ENCODE measurements at places on chromosomes 16 and 17. TPM values are rescaled to one million over a fixed set of nuclear protein-coding genes. Genes with fewer than 3 reads are reported as not detected.

CDH13 gene
- total RNA-seq, result 94.5 TPM

HOXB8 gene
- total RNA-seq, result 3.6 TPM

CBFA2T3 gene
- total RNA-seq, result not detected

MYH13 gene
- total RNA-seq, result not detected

MRPL28 gene
- total RNA-seq, result 111 TPM

EVPL gene
- total RNA-seq, result under 0.01 TPM

NOL11 gene
- total RNA-seq, result 47.9 TPM

AATF gene
- total RNA-seq, result 35.4 TPM

NME3 gene
- total RNA-seq, result 80.9 TPM

All from epithelial cell of umbilical artery (primary cell).